MCF 10A (cell line): ENCODE measurements at places on chromosomes 7 and 10.

DNA sequence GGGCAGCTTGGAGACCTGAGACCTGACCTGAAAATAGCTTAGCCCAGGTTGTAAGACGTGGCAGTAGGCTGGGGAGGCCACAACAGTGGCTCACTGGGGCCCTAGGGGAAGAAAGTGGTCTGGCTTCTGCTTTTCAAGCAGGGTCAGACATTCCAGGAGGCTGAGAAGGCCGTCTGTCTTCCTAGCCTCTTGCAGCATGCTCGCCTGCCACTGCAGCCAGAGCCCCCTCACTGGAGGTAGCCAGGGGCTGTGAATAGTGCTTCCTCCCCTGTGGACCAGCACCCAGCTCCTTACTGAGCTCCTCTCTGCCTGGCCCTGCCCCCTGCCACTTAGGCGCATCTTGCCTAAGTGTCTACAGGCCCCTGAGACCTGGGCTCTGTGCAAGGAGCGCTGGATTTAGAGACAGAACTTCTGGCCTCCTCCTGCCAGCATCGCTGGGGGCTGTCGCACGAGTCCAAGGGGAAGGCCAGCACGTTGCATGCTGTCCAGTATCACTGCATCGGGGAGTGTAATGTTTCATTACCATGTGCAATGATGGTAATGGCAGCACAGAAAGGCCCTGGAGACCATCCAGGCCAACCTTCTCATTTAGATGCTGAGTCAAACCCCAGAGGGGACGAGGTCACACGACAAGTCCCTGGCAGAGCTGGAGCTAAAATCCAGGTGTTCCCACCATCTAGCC, 12.7 kb downstream of the ZMIZ1 start:
- peak; percentile 85 for DNase-seq
- H3K4me3 ChIP-seq: no peak overlapping the region
- peaks cover 6% of the 10 kb centered on the region for H3K36me3 ChIP-seq
- H3K4me1 ChIP-seq: peaks cover 50% of the 10 kb centered on the region

DNA sequence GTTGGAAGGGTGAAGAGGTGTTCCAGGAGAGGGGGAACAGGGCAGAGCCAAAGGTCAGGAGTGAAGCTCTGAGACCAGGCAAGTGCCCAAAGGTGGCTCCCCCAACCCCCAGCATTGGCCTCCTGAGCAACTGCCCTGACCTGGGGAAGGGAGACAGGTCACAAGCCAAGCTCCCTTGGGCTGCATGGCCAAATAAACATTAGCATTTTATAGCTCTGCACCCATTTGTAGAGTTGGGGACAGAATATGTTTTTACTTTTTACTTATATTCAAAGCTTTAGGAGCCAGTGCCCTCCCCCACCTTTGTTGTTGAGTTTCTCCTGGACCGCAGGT, 4.0 kb downstream of the UNC5B start:
- peaks cover 25% of the 10 kb centered on the region for H3K4me1 ChIP-seq
- no peak for DNase-seq
- peaks cover 5% of the 10 kb centered on the region for H3K36me3 ChIP-seq
- peaks cover 8% of the 10 kb centered on the region for H3K27me3 ChIP-seq
- peak overlapping the region; percentile 79 for H3K4me3 ChIP-seq

GRCh38 chr10:91891125-91892001, 17.9 kb downstream of the FGFBP3 start:
- no peaks in the 10 kb centered on the region for H3K36me3 ChIP-seq
- DNase-seq: peak; percentile 79
- H3K27ac ChIP-seq: no peak overlapping the region
- H3K4me1 ChIP-seq: peaks cover 6% of the 10 kb centered on the region
- H3K4me3 ChIP-seq: no peak overlapping the region
- no peaks in the 10 kb centered on the region for H3K27me3 ChIP-seq

- H3K27me3 ChIP-seq: no peaks in the 10 kb centered on the region
- H3K36me3 ChIP-seq: peaks cover 54% of the 10 kb centered on the region
- peak; percentile 74 for DNase-seq
- peaks cover 52% of the 10 kb centered on the region for H3K4me1 ChIP-seq
- H3K27ac ChIP-seq: peak overlapping the region; percentile 46
These were observed 6.8 kb downstream of the DLG5 start for GRCh38 chr10:77919713-77920108.

GRCh38 chr7:78039790-78040776, 241.5 kb downstream of the PHTF2 start:
- no peaks in the 10 kb centered on the region for H3K36me3 ChIP-seq
- H3K27me3 ChIP-seq: peaks cover 55% of the 10 kb centered on the region
- no peak overlapping the region for H3K27ac ChIP-seq
- H3K4me1 ChIP-seq: no peaks in the 10 kb centered on the region
- H3K4me3 ChIP-seq: no peak overlapping the region

GRCh38 chr10:82091413-82091812, 216.4 kb downstream of the NRG3 start:
- H3K4me1 ChIP-seq: no peaks in the 10 kb centered on the region
- no peak overlapping the region for H3K4me3 ChIP-seq
- H3K27ac ChIP-seq: no peak overlapping the region
- DNase-seq: no peak
- H3K27me3 ChIP-seq: no peaks in the 10 kb centered on the region

DNA sequence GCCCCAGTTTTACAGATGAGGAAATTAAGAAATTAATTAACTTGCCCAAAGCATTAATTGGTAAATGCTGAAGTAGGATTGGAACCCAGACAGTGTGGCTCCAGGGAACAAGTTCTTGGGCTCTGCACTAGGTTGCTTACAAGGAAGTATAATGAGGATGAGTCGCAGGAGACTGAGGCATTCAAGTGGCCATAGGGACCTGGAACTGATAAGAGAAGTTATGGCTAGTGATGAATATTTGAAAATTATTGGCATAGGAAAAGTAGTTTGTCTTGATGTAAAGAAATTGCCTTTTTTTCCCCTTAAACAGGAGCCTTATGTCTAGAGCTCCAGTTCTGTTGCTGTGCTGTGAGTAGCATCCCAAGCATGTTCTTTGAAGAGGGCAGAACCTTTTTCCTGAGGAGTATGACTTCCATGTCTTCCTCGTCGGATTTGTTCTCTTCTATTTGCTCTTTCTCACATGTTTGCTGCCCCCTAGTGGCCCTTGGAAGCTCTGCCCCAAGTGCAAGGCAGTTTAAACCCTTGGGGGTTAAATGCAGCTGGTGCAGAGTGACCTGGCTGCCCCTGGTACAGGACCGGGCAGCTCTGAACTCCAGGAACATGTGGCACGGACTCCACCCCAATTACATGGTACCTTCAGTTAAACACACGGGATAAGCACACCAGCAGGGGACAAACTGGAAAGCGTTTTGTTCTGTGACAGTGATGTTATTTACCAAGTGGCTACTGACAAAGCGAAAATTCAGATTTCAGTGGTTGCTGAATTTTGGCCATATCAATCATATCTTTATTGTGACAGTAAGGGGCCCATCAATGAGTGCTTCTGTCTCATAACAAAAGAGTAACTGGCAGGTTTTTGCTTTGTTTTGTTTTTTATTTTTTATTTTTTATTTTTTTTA, 148.8 kb downstream of the HECW1 start:
- no peak overlapping the region for H3K27ac ChIP-seq
- H3K4me1 ChIP-seq: no peaks in the 10 kb centered on the region
- no peaks in the 10 kb centered on the region for H3K36me3 ChIP-seq
- DNase-seq: peak; percentile 86
- no peak overlapping the region for H3K4me3 ChIP-seq

GRCh38 chr10:67297637-67298181, 371.9 kb downstream of the LRRTM3 start:
- H3K36me3 ChIP-seq: no peaks in the 10 kb centered on the region
- no peak overlapping the region for H3K27ac ChIP-seq
- DNase-seq: no peak
- no peaks in the 10 kb centered on the region for H3K27me3 ChIP-seq
- H3K4me3 ChIP-seq: no peak overlapping the region
- H3K4me1 ChIP-seq: no peaks in the 10 kb centered on the region

DNA sequence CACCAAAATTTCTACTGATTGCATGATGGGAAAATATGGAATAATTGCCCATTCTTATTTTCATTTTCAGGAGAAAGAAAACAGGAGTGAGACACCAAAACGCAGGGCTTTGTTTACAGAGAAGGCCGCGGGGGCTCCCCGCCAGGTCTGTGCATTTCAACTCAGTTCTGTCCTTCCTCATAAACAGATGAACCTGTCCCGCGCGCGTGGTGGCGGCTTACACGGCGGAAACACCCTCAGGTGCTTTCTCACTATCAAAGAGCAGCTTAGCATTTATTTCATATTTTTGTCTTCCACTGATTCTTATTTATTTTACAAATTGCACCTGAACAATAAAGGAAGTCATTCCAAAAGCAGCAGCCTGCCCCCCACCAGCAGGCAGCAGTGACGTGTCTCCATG, 579.4 kb downstream of the PTPRN2 start:
- no peak overlapping the region for H3K27ac ChIP-seq
- H3K4me1 ChIP-seq: no peaks in the 10 kb centered on the region
- H3K4me3 ChIP-seq: no peak overlapping the region
- H3K36me3 ChIP-seq: no peaks in the 10 kb centered on the region
- no peak for DNase-seq

DNA sequence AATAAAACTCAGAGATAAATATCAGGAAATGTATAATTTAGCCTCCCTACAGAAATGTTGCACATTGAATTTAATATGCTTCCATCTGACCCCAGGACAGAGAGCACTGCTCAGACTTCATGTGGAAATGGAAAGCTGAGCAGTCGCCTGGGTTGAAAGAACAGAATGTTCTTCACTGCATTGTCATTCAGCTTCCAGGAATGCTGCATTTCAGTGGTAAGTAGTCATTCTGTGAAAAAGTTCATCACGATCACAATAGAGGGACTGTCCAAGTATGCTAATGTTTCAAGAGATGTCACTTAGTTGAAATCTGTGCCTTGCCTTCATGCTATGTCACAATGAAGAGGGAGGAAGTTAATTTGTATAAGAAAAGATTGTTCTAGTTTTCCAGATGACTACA, 147.3 kb downstream of the NRCAM start:
- H3K36me3 ChIP-seq: no peaks in the 10 kb centered on the region
- H3K27me3 ChIP-seq: no peaks in the 10 kb centered on the region
- peaks cover 40% of the 10 kb centered on the region for H3K4me1 ChIP-seq
- H3K27ac ChIP-seq: peak overlapping the region; percentile 88
- no peak overlapping the region for H3K4me3 ChIP-seq

DNA sequence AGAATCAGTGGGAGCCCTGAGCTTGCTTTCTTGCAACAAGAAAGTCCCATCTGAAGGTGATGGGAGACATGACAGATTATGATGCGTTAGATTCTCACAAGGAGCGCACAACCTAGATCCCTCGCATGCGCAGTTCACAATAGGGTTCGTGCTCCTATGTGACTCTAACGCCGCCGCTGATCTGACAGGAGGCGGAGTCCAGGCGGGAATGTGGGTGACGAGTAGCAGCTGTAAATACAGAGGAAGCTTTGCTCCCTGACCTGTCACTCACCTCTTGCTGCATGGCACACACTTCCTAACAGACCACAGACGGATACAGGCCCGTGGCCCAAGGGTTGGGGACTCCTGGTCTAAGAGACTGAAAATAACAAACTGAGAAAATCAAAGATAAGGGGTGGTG, 1163.4 kb upstream of the AUTS2 start:
- no peak overlapping the region for H3K4me3 ChIP-seq
- DNase-seq: no peak
- no peaks in the 10 kb centered on the region for H3K36me3 ChIP-seq
- H3K27me3 ChIP-seq: no peaks in the 10 kb centered on the region
